Putamen (tissue), 1 donor: ENCODE measurements at places on chromosomes 7 and 10.

GRCh38 chr7:171912-172515 lies 20.4 kb upstream of the FAM20C start:
- DNase-seq, result no peak

DNA sequence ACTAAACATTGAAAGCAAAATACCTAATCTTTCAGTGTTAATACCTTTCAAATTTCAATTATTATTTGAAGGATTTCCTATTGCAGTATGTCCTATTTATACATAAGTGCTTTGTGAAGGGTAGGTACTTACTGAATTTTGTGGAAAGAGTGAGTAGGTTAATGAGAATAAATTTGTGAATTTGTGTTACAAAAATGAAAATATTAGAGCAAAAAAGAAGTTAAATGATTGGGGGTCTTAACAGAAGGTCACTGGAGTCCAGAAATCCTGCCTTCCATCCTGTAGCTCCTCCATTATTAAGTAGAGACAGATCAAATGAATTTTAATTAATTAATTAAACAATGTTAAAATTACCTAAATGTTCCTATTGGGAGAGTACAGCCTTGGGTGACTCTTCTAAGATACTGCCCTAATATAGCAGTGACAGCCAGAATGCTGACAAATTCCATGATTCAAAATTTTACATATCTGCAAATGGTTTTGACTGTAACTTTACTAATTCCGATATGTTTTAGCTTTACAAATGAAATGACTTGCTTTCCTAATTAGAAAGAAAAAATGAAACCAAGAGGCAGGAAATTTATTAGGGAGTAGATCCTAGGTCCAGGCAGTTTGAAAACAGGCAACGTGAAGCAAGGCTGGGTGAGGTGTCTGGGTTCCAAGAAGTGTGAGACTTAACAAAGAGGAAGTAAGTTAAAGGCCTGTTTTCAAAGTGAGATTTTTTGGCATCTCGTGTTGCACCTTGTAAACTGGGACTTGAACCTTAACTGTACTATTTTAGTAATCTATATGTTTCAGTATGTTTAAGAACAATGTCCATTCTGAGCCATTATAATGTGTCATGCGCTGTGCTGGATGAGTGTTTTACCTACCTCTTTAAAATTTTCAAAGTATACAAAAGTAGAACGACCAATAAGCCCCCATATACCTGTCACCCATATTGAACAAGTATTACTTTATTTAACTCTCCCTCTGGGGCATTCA lies 1.5 kb downstream of the PIK3CG start:
- no peak for DNase-seq

- DNase-seq, result no peak
These were observed 147.1 kb upstream of the NRBF2 start for GRCh38 chr10:62985807-62986600.

DNA sequence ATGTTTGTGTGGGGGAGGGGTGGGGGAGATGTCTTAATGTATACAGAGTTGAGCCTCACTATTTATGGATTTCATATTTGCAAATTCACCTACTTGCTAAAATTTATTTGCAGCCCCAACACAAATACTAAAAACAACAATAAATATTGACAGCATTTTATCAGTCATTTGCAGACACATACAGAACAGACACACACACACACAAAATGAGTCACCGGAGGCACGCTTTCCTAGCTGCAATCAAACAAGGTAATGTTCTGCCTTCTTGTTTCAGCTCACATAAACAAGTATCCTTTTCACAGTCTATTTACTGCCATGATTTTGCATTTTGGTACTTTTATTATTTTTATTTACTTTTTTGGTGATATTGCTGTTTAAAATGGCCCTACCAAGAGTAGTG lies 88.5 kb downstream of the IPMK start:
- DNase-seq, result no peak

DNA sequence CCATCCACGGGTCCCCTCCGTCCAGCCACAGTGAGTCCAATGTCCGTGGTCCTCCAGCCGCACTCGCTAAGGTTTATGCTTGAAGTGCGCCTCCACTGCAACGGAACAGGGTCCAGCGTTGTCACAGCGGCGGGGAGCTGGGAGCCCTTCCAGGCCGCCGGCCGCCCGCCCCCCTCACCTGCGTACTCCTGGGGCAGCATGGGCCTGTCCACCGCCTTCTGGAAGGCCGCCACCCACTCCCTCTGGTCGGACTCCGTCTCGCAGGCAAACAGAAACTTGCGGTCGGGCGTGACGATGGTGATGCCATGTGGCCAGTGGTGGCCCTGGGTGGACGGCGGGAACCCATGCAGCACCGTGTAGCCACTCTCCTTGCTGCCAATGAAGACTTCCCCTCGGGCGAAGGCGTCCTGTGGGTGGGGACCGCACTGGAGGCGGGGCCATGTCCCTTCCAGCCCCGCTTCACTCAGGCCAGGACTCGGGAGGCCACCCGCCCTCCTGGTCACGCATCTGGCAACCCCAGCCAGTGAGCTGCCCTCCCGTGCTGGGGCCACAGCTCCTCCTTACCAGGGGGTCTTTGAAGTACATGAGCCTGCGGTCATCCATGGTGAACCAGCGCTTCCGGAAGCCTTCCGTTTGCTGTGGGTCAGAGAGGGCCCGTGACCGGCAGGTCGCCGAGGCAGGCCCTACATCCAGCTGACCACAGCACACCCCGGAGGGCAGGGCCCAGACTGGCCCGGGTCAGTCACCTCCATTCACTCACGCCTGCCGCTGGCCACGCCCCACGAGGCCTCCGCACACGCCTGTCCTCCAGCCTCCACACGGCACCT lies 22.7 kb downstream of the GET4 start:
- no peak for DNase-seq

GRCh38 chr7:116218051-116218645 lies 7.8 kb downstream of the TES start:
- DNase-seq, result no peak

DNA sequence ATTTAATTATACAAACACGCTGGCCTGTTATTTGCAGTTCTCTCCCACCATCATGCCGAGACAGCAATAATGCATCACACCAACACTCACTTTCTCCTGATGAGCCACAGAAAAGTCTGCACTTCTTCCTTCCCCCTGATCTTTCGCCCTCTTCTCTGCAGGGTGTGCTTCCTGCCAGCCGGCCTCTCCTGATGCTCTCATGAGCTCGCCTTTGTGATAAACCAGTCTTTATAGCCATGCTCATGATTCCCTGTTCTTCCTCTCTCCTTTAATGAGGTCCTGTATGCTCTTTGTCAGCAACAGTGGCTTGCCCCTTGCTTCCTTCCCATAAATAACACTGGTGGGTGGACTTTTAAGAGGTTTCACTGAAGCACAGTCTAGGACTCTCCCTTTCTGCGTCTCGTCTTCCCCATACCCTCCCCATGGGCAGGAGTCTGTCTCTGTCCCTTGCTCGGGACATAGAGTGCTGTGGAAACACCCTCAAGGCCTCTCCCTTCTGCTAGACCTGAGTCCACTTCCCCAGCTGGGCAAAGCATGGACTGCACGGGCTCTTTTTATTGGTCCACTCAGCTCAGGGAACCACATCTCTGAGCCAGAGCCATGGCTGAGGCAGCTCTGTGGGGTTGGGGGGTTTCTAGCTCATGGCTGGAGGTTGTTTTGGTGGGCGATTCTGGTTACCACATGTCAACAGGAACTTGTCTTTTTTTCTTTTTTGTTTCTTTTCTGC lies 133.9 kb downstream of the C10orf105 start:
- DNase-seq, result no peak

- DNase-seq, result no peak
These were observed 226.9 kb downstream of the ABCA13 start for GRCh38 chr7:48398191-48398590.

DNA sequence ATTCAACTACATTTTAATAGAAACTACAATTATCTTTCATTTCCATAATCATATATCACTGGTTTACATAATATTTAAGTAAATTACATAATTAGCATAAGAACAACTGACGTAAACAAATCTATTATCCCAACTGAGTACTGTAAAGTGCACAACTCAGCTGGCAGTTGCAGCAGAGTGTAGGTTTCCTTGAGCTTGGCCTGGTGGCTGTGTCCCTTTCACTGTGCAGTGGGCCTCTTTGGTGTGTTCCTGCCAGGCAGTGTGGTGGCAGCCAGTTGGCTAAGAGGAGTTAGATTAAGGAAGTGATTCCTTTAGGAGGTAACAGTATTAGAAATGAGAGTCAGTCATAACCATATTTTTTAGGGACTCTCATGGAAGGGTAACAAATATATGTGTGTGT lies 7.0 kb downstream of the NRG3 start:
- DNase-seq, result no peak
